ENCODE measurements at places on chromosomes 1 and 21.

- no peak for DNase-seq
These were observed 6.7 kb downstream of the CRP start for GRCh38 chr1:159707472-159708260.

DNA sequence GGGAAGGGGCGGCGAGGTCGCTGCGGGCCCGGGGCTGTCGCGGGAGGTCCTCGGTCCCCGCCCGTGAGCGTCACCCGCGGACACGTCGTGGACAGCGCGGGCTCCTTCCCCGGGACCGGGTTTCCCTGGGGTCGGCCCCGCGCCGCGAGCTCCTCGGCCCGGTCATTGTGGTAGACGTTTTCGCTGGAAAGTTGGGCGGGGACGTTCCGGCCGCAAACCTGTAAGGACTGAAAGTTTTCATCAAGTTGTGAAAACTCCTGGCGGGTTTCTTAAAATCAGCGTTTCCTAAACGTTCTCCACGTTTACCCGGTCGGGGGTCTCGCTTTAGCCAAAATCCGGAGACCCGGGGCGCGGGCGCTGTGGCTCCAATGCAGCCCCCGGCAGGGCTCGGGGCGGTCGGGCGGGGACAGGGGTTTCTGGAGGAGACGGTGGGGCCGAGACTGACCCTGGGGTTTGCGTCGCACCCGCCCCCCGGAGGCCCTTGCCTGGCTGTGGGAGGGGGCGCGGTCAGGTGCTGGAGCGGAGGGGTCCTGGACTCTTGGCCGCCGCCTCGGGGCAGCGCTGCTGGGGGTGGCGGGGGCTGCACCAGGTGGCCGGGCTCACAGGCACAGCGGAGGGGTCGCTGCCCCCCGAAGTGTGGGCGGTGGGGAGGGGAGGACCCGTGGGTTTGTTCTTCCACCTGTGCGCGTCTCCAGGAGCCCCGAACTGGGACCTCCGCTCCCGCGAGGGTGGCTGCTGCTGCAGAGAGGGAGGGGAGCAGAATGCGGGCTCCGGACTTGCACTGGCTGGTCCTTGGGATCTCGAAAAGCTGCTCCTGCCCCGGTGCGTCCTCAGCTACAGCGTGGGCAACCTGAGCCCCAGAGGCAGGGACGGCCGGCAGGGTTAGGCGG is 827 bp downstream of the PRKCZ start:
- no peak for DNase-seq

GRCh38 chr1:99305626-99306025 is 41.3 kb downstream of the PLPPR4 start:
- DNase-seq = no peak

GRCh38 chr1:225364439-225364838 is 63.4 kb downstream of the LBR start:
- DNase-seq = no peak

DNA sequence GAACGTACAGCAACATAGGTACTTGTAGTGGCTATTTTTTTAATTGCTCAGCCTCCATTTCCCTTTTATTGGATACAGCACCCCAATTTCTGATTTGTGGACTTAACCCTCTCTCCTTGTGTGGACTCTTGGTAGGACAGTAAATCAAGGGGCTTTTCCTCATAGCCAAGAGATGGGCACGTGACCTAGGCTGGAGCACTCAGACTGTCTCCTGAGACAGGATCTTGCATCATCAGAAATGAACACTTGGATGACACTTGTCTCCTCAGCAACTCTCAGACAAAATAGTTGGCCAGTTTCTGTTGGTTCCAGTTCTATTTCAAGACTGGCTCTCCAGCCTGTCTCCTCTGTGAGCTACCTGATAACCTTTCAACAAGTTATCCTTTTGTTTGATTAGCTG is 112.9 kb upstream of the ZNF678 start:
- DNase-seq = no peak

DNA sequence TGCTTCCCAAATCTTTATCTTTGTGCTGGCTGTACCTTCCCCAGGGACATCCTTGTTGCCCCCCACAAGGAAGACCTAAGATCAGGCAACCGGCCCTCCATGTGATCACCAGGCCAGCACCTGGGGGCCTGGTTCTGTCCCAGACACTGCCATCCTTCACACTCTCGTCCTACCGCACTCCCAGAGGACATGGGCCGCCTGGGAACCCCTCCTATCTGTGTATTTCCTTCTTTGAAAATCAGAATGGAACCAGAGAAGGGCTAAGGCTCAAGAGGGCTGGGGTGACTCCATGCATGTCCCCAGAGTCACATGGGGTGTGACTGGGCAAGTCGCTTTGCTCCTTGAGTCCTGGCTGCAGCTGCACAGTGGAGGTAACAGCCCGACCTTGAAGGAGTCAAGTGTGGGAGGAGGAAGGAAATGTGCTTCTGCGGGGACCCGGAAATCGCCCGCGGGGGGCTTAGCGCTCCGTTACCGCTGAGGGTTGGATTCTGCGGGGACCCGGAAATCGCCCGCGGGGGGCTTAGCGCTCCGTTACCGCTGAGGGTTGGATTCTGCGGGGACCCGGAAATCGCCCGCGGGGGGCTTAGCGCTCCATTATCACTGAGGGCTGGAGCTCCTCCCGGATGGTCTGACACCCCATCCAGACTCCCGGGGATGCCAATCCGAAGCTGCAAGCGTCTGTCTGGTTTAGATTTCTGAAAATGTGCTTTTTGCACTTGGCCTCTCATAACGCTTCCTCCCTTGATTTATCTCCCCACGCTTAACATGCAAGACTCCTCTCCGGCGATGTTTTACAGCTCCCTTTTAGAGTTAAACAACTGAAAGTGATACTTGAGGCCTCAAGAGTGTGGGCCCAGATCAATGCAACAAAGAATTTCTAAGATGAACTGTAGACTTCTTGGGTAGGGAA is 278.9 kb downstream of the NPHP4 start:
- DNase-seq = no peak

GRCh38 chr1:115440733-115441132 is 102.7 kb upstream of the NGF start:
- DNase-seq = no peak

GRCh38 chr1:235160383-235160956 is 580 bp downstream of the RBM34 start:
- DNase-seq = no peak

Measured in NCI-H1436 treated with DMSO at 0.1 percent for 48 hours (cell line).